NCI-H2171 treated with DMSO at 0.1 percent for 48 hours (cell line): ENCODE measurements at places on chromosomes 12 and 14.

DNA sequence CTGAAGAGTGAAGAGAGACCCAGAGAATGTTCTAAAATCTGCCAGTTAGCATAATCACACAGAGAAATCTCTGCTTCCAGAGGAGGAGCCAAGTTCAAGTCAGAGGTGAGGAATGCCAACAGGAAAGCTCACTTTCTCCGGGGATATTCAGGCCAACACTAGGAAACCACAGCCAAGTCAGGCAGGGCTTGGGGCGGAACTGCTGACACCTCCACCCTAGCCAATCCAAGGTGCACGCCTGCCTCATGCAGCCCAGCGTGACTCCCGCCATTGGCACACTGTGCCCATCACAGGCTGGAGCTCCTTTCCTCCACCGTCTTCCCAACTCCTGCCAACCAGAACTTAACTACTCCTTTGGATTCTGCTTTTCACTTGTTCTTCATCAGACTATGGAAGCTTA lies 374.3 kb upstream of the CCDC196 start:
- no peak for DNase-seq

DNA sequence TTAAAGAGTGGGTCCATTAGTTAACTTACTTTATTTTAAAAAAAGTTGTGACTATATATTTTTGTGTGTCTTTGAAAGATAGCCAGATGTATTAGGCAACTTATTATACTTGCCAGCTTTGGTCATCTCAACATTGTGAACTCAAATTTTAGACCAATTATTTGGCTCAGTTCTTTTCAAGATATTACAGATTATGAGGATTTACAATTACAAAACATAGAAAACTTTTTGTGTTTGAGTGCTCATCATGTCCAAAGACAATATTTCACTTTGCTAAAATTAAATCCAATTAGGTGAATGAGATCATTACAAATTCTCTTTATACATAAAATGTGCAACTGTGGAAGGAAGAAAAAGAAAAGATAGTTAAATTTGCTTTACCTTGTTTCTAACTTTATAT lies 18.3 kb upstream of the PDE3A start:
- DNase-seq = no peak

DNA sequence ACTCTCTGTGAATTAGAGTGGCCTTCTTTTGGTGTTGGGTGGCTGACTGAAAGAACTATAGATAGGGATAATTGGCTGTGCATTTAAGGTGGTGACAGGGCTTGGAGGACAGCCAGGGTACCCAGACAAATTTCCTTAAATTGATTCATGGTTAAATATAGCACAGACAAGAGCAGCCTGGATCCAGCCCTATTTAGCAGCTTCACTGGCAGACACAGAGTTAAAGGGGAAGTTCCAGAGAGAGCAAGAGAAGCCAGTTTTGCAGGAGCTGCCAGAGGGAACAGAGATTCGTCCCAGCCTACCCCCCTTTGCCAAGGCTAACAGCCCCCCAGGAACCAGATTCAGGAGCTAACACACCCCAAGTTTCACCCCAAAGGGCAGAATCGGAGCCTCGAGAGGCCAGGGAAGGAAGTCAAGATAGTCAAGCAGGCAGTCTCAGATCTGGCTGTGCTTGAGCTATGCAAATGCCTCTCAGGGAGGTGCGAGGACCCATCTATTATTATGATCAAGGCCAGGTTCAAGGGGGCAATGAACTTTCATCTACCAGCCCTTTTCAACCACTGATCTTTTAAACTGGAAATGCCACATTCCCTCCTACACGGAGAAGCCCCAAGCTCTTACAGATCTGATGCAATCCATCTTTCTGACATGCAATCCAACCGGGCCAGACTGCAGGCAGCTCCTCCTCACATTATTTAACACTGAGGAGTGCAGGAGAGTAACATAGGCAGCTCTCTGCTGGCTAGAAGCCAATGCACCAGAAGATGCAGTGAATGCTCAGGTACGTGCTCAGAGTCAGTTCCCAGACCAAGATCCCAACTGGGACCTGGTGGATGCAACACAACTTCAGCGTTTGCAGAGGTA lies 58.2 kb downstream of the DHRS2 start:
- DNase-seq = peak; percentile 45

DNA sequence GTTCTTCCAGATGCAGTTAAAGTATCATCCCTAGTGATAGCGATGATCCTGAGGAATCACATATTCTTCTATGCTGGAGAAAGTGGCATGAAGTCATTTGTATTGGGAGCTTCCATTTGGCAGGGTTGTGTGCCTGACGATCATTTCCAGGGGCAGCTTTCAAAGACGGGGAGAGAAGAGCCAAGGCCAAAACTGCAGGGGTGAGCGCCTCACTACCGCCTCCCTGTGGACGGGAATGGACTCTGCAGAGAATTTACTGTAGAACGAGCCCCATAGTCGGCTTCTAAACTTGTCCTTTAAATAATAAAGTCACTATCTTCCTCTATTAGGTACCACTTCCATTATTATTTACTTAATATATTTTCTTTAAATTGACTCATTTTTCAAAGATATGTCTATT lies 555.9 kb upstream of the TMEM132C start:
- DNase-seq = no peak

GRCh38 chr12:56129206-56129941 lies 1.3 kb downstream of the ESYT1 start:
- DNase-seq = no peak

DNA sequence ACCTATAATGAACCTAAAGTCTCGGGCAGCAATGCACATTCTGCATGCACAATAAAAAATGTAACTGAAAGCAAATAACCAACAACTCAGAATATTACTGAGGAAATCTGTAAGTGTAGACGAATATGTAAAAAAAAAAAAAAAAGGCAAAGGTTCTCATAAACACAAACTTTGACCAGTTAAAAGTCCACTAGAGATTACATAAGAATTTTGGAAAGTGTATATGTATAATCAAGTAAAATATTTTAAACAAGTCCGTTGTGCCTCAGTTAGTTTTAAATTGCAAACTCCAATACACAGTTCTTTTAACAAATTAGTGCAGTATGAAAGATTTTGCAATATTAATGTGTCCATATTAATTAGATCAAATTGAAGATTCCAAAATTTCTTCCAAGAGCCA lies 35.3 kb upstream of the PAPOLA start:
- no peak for DNase-seq
